Neuronal stem cell (in vitro differentiated cells): ENCODE measurements at places on chromosomes 2 and 18.

- DNase-seq, result no peak
These were observed 62.8 kb upstream of the DTNA start for GRCh38 chr18:34647251-34647650.

DNA sequence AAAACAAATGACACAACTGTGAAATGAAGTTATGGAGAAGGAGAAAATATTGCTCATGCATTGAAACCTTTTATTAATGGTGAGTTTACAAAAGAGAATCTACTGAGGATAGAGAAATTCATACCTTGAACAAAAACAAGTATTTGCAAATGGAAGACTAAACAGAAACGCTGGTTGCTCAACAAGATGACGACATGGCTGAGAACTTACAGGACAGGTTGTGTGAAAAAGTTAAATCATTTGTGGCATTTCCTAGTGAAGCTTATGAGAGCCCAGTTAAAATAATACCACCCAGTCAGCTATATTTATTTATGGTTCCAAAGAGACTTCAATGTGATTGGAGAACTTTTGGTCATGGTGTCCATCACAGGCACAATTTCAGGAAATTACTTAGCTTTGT, 148.6 kb upstream of the PKDCC start:
- DNase-seq, result no peak

GRCh38 chr2:161586517-161587167, 37.6 kb upstream of the SLC4A10 start:
- peak; percentile 30 for DNase-seq

DNA sequence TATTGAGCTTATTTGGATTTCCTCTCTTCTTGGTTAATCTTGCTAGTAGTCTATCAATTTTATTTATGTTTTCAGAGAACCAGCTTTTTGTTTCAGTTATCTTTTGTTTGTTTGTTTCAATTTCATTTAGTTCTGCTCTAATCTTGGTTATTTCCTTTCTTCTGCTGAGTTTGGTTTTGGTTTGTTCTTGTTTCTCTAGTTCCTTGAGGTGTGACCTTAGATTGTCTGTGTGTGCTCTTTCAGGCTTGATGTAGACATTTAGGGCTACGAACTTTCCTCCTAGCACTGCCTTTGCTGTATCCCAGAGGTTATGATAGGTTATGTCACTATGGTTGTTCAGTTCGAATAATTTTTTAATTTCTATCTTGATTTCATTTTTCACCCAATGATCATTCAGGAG, 141.6 kb downstream of the ZNF236 start:
- DNase-seq, result no peak

DNA sequence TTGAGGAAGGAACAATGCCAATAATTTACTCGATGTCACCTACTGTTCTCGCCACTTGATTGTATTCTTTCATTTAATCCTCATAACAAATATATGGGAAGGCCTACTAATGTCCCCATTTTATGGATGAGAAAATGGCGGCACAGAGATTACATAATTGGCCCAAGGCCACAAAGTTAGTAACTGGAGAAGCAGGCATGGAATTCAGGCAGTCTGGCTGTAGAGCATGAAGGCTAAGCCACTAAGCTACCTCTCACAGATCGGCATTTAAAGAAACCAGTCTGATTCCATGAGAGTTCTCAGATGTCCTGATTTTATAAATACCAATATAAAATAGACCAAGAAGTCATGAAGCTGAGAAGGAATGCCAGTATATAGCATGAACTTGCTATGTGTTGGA, 121.8 kb upstream of the EPAS1 start:
- no peak for DNase-seq

DNA sequence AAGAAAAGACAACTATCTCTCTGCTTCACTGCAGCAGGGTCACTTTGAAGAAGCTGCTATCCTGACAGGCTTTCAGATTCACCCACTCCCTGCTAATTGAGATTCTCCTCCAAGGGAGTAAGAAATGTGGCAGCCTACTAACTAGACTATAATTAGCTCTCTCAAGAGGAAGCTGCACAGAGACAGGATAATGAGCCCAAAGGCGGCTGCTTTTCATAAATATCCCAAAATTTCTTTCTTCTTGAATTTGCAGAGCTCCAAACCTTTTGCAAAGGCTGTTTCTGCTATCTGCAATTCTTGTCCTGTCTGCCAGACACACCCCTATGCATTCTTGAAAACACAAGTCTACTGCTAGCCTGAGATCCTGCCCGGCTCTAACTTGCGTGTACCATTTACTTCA, 54.0 kb upstream of the RNU4ATAC start:
- peak; percentile 44 for DNase-seq

GRCh38 chr2:153074207-153074606, 355.8 kb downstream of the ARL6IP6 start:
- no peak for DNase-seq

DNA sequence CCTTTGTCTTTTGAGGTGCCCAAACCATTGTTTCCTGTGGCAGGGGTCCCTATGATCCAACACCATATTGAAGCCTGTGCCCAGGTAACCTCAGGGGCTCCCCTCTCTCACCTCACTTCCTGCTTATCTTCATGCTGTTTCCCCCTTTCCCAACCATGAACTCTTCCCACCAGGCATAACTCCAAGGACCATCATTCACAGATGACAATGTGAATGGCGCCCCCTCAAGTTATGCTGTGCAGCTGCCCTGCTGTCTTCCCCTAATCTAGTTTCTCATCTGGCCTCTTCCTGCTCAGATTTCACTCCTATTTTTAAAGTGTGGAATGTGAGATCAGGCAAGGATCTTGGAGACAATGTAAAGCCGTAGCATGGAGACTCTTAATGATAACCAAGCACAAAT, 1.4 kb downstream of the GMPPA start:
- no peak for DNase-seq

GRCh38 chr2:215863687-215864086, 149.7 kb downstream of the MREG start:
- no peak for DNase-seq

GRCh38 chr2:172639256-172639655, 83.4 kb downstream of the PDK1 start:
- DNase-seq, result no peak

- DNase-seq, result no peak
These were observed 1038.3 kb downstream of the DPP10 start for GRCh38 chr2:115480741-115481140.

DNA sequence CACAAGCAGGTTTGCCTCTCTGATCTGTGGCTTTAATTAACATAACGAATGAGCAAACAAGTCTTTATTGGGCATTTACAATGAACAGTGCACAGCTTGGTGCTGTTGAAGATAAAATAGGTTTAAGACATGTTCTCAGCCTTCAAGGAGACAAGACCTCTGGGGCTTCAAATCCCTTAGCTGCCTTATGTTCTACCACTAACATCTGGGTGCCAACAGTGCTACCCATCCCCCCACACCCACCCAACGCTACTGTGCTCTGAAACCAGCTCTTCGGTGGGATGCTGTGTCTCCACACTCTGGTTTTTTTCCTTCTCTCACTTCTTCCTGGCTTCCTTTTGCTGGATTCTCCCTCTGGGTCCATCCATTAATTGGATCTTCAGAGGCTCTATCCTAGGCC, 14.1 kb upstream of the B3GNT2 start:
- DNase-seq, result no peak

DNA sequence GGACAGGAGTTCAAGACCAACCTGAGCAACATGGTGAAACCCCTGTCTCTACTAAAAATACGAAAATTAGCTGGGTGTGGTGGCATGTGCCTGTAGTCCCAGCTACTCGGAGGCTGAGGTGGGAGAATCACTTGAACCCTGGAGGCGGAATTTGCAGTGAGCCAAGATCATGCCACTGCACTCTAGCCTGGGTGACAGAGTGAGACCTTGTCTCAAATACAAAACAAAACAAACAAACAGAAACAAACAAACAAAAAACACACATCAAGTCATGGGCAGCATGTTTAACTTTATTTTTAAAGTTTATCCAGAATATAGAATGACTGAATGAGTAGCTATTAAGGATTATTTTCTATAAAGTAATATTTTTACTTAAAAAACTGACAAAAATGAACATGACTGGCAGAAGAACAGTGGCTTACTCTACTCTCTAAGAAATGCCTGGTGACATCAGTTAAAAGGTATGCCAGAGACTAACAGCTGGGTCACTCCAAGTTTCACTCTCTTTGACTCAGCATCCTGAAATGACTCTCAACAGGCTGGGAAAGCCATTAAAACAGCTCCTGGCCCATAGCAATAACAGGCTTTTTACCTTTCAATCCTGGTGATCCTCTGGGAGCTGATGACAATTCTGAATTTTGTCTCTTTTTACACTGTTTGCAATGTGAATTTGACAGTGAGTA, 281.6 kb upstream of the STON1 start:
- DNase-seq, result no peak

DNA sequence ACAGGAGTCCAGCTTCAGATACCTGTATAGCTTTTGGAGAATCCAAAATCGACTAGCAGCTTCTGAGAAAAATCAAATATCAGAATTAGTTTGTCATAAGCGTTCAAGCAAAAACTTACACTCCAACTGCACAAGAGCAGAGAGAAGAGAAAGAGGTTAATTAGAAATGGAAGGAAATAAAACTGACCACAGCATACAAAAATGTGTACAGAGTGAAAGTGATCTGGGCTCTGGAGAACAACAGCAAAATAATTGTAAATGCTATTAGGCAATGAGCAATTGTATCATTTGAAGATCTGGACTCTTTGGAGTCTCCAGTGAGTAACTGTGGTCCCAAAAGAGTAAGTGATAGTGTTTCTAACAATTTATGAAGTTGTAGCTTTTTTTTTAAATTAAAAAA, 867.3 kb downstream of the TRIB2 start:
- no peak for DNase-seq

DNA sequence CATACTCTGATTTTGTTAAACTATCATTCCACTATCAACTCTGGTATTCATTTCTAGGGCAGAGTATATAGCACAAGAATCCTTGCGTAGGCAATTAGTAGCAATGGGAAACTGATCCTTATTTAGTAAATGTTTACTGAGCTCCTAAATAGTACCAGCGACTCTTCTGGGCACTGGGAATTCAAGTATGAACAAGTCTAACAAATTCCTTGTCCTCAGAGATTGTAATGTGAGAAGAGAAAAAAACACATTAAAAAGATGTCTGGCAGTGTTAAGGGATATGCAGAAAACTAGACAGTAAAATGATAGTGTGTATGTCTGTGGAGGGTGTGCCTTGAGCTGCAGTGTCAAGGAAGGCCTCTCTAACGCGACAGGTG, 721 bp downstream of the METTL5 start:
- DNase-seq, result no peak

DNA sequence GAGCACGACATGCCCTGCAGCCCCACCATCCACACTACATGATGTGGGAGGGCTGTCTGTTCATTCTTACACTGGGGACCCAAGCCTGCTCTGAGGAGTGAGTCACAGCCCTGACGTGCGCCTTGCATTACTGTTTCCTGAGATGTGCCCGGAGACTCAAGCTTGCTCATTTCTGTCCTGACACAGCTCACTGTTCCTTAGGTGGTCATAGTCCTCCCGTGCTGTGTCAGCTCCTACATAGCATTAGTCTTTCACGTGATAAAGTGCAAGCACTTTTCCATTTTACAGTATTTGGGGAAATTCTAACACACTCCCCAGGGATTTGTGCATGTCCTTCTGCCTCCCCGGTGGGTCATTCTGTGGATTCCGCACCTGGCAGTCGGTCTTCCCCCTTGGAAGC, 46.2 kb upstream of the TRIM43B start:
- DNase-seq, result no peak

- DNase-seq, result no peak
These were observed 31.1 kb upstream of the EPC2 start for GRCh38 chr2:148613231-148614013.

- DNase-seq, result peak; percentile 38
These were observed 23.9 kb upstream of the GPR155 start for GRCh38 chr2:174510583-174511189.
